Activated T-cell treated with anti-CD3 and anti-CD28 coated beads, Interleukin-2, amount 50 U/mL, for 4 hours (primary cell): ENCODE measurements at places on chromosomes 5 and 9.

GRCh38 chr9:33220681-33221567, 19.0 kb upstream of the SPINK4 start:
- no peak for DNase-seq

GRCh38 chr5:145396888-145397287, 438.3 kb downstream of the PRELID2 start:
- DNase-seq, result no peak

GRCh38 chr9:123763910-123764588, 165.9 kb downstream of the DENND1A start:
- DNase-seq, result no peak

DNA sequence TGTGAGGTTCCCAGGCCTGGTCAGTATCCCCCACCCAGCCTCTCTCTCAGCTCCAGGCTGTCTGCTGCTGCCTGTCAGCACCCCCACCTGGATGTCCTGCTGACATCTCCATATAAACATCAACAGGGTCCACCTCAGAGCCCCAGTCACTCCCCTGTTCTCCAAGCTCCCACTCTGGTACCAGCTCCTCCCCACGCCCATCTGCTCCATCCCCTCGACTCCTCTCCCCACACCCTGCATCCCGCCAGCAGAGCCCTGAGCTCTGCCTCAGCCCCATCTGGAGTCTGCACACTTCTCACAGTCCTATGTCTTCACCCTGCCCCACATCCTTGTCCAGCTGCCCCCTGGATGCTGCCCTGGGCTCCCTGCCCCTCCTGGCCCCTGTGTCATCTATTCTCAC, 67.7 kb upstream of the LRRTM2 start:
- no peak for DNase-seq

DNA sequence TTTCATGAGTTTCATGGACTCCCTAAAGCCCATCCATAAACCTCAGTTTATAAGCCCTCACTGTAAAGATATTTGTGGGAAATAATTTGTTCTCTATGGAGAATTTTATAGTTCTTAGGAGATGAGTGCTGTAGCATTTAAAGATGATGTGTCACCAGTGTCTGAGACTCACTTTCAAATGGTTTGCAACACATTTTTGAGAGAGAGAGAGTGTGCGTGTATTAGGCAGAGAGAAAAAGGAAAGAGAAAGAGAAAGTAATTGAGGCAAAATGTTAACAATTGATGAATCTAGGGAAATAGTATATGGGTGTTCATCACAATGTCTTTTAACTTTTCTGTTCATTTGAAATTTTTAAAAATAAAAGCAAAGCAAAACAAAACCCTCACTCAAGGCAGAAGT, 479.0 kb downstream of the ZSWIM6 start:
- DNase-seq, result no peak

DNA sequence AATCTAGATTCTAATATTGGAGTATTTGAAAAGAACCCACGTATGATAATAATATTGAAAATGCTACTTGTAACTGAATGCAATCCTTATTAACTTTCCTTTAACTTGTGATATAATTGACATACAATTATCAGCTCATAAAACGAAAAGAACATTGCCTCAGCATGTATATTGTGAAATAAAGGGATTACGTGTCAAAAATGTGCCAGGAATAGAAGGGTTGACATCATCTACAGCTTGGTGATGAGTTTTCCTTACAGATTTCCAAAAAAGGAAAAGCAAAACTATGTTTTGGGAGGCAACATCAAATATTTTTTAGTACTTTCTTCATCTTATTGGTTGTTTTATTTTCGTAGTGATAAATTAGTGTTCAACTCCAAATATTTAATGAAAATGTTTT, 266.0 kb upstream of the PTGER4 start:
- no peak for DNase-seq

- no peak for DNase-seq
These were observed 53.9 kb upstream of the POMT1 start for GRCh38 chr9:131448818-131449217.

DNA sequence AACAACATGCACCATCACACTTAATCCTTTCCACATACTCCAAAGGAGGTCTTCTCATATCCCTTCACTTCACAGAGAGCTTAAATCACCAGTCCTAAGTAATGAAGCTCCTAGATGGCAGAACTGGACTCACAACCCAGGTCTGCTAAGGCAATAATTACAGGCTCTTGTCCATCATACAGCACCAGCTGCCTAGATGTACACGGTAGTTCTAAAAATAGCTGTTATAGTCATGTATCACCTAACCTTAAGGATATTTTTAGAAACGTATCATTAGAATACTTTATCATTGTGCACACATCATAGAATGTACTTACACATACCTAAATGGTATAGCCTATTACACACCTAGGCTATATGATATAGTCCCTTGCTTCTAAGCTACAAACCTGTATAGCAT, 644.6 kb upstream of the RGMB start:
- no peak for DNase-seq

- DNase-seq, result no peak
These were observed 129.4 kb upstream of the MYO10 start for GRCh38 chr5:17065458-17065857.

- no peak for DNase-seq
These were observed 26.0 kb upstream of the OLFM1 start for GRCh38 chr9:135061441-135061840.

- no peak for DNase-seq
These were observed 55.9 kb downstream of the PCSK1 start for GRCh38 chr5:96377167-96377566.

DNA sequence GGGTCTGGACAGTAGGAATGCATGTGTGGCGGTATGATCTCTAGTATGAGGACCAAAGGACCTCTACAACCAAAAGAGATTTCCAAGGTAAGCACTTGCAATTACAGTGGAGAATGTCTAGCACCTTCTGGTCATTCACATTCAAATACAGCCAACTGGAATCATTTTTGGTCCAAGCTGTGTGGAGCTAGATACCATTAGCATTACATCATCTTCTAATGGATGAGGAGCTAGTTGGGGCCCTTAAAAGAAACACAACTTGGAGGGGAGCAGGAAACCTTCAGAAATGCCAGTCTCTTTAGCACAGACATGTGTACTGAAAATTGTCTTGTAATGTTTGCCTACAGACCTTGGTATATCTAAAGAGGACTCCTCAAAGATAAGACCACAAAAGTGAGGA, 244.7 kb downstream of the BNC2 start:
- no peak for DNase-seq

DNA sequence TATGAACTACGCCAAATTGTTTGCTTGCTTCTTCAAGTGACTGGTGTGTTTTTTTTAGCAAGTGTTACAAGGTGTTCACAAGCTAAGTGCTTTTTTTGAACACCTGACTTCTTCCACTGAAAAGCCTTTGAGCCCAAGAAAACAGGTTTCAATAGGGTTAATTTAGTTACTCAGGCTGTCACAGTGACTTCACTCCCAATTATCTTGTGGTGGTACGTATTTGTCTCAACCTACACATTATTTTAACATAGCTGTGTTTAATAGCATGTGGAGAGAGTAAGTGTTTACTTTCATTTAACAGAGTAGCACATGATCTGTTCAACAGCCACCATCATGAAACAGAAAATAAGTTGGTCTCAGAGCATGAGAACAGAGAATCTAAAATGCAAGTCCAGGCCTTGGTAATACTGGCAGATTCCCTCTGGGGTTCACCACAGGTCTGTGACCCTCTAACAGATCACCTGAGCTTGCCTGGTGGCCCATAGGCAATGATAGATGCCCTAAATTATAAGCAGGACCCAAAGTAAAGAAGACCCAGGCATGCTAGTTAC, 267.7 kb upstream of the SMARCA2 start:
- no peak for DNase-seq

- no peak for DNase-seq
These were observed 258.7 kb upstream of the FBXL7 start for GRCh38 chr5:15241216-15241821.

- peak; percentile 43 for DNase-seq
These were observed 12.7 kb upstream of the CD180 start for GRCh38 chr5:67209141-67209771.

- no peak for DNase-seq
These were observed 446.9 kb upstream of the GRIN3A start for GRCh38 chr9:102185371-102185770.

DNA sequence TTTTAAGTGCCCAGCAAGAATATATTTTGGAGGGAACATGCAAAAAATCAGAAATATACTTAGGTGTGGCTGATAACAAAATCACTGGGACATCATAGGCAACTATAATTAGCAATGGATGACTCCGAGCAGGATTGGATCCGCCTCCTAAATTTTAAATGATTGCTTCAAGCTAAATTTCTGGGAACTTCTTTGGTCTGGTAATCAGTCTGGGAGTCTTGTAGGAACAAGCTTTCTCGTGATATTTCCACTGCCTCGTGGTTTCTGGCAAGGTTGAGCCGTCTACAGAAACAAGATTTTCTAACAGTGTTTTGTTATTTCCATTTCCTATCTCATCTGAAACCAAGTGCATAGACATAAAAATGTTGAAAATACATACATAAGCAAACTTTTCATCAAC, 232.6 kb downstream of the BNC2 start:
- DNase-seq, result no peak

GRCh38 chr5:55645304-55645703, 66.8 kb downstream of the SLC38A9 start:
- DNase-seq, result no peak

GRCh38 chr5:73896668-73897067, 270.7 kb downstream of the ARHGEF28 start:
- no peak for DNase-seq

DNA sequence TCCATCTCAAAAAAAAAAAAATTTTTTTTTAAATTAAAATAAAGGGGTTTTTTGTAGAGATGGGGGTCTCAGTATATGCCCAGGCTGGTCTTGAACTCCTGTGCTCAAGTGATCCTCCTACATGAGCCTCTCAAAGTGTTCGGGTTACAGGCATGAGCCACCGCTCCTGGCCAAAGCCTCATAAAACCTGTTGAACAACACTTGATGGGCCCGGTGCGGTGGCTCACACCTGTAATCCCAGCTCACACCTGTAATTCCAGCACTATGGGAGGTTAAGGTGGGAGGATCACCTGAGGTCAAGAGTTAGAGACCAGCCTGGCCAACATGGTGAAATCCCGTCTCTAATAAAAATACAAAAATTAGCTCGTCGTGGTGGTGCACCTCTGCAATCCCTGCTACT, 7.7 kb upstream of the NPM1 start:
- no peak for DNase-seq

- no peak for DNase-seq
These were observed 102.1 kb downstream of the PIK3R1 start for GRCh38 chr5:68317646-68318045.

DNA sequence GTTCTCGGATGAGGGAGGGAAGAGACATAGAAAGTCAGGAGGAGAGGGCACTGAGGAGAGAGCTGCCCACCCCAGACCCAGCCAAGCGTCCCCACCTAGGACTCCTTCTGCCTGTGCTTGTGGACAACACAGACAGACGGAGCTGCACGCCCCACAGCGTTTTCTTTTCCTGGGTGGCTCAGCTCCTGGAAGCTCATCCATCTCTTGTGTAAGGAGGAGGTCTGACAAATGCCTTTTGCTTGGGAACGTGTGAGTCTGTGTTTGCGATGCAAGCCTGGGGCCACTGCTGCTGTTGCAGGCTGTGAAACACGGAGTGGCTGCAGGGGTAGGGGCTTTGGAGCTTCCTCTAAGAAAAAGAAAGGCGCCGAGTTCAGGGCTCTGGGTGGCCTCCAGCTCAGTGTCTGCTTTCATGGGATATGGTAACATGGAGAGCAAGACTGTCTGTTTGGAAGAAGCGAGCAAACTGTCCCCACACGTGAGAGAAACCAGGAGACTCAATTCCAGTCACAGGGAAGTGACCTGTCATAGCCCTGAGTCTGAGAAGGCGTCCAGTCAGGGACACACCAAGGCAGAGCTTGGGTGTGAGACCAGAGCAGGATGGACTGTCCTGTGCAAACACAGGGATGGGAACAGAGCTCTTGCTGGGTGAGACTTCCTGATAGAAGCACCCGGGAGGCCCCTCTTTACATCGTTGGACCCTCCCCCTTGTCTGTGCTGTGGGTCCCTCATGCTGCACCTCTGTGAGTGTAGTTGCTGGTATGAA, 42.7 kb downstream of the GADD45G start:
- DNase-seq, result no peak

- no peak for DNase-seq
These were observed 30.2 kb downstream of the ITGA2 start for GRCh38 chr5:53019320-53019719.

GRCh38 chr5:143101121-143101520, 302.4 kb downstream of the NR3C1 start:
- DNase-seq, result no peak

DNA sequence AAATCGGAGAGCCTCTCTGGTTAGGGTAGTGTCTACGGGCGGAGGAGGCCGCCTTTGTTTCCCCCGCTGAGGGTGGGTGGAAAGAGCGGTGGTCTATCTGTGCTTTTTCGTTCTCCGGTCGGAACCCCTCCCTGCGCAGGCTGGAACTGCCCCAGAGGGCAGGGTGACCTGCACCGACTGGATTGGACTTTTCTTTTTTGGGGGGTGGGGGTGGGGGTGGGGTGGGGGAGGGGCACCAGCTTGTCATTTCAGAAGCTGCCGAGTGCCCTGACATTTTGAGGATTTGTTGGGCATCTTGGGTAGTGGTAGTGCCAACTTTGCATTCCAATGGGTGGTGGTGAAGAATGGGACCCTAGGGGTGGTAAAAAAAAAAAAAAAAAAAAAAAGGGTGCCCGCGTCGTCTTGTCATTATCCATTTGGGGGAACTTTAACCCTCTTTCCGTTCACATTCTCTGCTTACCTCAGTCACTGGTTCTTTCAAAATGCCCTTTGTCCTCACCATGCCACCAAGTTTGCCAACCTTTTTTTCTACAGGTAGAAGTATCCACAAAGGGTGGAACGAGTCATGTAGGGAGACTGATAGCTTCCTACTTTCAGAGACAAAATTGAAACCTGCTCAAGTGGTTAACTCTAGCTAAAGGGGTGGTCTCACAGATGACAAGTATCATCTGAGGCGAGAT, 1.3 kb downstream of the UBE2R2 start:
- no peak for DNase-seq

GRCh38 chr5:169354263-169354662, 53.3 kb upstream of the SLIT3 start:
- no peak for DNase-seq

DNA sequence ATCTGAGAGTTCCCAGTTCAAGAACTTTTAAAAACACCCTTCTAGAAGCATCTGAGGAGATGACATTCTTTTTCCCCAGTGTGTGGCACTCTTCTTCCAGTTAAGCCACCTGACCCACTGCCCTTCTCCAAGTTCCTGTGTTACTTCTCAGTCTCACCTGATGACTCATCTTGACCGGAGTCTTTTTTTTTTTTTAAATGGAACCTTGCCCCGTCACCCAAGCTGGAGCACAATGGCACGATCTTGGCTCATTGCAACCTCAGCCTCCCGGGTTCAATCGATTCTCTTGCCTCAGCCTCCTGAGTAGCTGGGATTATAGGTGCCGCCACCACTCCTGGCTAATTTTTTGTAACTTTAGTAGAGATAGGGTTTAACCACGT, 224.1 kb upstream of the DAB2 start:
- DNase-seq, result no peak

- no peak for DNase-seq
These were observed 24.3 kb downstream of the THBS4 start for GRCh38 chr5:80059354-80059980.
